LNCaP clone FGC (cell line): ENCODE measurements at places on chromosomes 5 and 9.

DNA sequence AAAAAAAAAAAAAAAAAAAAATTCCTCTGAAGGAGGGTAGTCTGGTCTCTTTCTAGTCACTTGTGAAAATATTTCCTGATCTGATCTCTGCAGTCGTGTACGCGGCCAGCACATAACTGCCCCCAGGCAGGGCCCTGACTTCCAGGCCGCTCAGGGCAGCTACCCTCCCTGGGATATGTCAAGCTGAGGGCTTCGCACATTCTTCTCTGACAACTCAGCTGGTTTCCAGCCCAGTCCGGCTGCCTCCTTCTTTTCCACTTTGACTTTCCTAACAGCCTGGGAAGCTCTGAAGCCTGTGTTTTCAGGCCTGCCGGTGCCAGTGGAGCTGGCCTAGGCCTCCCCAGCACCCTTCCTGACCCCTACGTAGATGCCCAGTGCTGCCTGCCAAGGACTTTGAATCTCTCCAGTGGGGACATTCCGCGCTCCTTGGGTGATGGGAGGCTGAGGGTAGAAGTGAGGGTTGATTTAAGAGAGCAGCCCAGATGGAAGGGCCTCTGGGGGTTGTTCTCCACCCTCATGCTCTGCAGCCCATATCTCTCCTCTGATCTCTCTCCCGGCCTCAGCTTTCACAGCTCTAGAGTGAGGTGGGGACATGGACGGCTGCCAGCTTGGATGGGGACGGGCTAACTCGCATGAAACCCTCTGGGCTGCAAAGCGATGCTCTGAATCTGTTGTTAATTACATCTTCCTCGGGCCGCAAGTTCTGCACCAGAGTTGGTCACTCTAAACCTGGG is 20.7 kb downstream of the COL5A1 start:
- no peak for DNase-seq

DNA sequence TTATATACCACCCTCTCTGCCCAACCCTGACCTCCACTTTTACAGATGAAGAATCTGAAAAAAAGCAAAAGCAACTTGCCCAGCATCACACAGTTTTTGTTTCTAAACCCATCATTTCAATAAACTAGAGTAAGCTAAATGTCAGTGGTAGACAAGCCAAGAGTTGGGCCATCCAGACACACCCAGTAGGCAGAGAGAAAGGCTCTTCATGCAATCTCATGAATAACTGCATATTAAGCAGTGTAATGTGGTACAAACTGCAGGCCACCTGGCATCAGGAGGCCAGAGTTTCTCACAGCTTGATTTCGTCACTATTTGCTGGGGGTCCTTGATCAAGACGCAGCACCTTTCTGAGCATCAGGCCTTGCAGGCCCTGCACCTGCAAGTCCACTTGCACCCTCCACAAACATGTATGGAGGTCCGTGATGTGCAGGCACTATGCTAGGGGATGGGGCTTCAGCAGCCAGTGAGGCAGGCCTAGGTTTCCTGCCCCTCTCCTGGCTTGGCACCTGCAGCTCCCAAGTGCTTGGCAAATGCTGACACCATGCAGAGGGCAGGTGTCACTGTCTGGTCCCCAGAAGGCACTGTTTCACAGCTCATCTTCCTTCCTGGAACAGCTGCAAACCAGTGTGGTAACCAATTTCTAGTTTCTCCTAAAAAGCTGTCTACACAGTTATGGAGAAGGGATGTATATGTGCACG is 29.8 kb downstream of the ADAM19 start:
- no peak for DNase-seq

- no peak for DNase-seq
Measured at GRCh38 chr9:15205632-15206420, 101.2 kb downstream of the TTC39B start.

GRCh38 chr9:107462691-107463090 is 26.9 kb downstream of the KLF4 start:
- no peak for DNase-seq

DNA sequence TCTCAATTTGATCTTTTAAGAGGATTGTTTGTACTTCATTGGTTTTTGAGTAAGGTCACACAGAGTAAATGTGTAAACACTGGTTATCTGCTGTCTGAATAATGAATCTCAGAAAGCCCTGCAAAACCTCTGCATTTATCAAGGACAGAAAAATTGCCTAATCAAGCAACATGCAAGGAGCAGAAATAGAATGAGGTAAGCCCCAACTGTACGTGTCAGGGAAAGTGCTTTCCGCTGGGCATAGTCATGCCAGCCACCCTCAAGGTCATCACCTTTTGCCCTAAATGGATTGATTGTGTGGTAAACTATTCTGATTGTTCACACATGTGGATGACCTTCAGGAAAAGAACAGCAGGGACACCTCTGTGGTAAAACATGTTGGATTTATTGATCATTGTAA is 376.9 kb upstream of the KCNN2 start:
- DNase-seq, result no peak

GRCh38 chr5:132681476-132681831 is 7.7 kb downstream of the IL4 start:
- no peak for DNase-seq

DNA sequence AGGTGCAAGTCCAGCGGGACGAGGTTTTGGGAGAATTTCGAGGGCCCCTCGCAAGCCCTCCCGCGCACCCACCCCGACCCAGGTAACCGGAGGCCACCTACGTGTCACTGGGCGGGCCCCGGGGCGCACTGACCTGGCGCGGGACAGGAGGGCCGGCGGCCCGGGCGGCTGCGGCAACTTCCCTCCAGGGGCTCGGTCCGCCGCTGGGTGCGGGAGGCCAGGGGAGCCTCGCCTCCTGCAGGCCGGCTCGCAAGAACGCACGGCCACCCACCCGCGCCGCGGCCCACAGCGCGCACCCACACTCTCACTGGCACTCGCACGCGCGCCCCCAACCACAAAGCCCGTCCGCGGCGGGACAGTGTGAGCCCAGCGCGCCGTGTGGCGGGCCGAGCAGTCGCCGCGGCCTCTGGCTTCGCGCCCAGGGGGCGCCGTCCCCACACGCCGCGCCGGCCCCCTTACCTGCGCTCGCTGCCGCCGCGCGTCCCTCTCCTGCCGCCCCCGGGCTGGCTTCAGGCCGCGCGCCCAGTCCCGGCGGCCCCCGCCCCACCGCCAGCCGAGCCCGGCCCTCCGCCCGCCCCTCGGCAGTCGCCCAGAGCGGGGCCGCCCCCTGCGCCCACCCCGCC is 451 bp downstream of the LPAR1 start:
- no peak for DNase-seq

DNA sequence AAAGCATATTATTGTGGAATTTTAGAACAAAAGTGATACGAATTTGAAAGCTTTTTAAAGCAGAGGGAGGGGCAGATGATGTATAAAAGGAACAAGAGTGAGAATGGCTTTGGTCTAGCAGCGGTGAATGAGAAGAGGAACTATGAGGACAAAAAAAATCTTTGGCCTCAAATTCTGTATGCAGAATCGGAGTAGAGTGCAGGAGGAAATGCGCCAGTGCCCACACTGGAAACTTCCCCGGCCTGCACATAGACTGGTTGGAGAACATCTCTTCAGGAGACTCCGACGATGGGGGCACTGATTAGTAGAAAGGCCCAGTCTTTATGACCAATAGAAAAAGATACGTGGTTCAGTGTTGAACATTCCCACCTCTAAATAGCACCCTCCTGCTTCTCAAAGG is 51.3 kb downstream of the SLC46A2 start:
- no peak for DNase-seq

- DNase-seq, result no peak
Measured at GRCh38 chr5:167778228-167778627, 513.2 kb upstream of the WWC1 start.

DNA sequence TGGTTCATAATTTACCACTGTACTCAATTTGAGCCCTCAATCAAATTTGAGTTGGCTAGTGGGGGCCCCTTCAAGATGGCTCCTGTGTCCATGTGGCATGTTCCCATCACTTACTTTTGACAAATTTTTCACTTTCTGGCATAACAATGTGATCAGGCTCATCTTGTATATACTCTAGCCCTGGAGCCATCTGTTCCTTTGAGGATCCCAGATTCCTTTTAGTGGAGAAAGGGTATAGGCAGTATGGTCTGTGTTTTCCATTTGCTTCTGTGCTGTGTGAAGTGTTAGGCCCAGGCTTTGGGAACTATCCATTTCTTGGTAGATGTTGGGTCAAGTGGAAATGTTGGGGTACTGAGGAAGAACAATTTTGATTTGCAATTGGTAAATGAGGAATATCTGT is 45.7 kb downstream of the SH3GL2 start:
- DNase-seq, result no peak

DNA sequence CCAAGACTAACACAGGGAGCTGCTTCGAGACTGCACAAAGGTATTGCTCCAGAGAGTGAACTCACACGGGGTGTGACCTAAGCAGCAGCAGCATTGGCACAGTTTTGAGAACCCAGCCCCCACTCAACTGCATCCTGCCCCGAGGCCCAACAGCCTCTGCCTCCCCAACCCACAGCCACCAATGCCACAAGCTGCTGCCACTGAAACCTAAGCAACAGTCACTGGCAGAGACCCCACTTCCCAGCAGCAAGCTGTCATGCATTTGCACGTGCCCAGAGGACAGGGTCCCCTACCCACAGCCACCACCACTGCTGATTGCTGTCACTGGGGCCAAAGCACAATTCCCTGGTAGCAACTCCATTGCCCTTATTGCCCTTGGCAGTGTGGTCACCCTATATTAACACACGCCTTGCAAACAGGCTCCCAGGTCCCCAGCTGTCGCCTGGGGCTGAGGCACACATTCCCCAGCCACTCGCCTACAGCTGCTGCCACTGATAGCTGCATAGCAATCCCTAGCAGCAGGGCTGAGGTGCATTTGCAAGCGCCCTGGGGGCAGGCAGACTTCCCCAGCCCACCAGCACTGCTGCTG is 141.0 kb downstream of the AGTPBP1 start:
- no peak for DNase-seq

- DNase-seq, result no peak
Measured at GRCh38 chr5:135088911-135089310, 54.9 kb upstream of the PITX1 start.

DNA sequence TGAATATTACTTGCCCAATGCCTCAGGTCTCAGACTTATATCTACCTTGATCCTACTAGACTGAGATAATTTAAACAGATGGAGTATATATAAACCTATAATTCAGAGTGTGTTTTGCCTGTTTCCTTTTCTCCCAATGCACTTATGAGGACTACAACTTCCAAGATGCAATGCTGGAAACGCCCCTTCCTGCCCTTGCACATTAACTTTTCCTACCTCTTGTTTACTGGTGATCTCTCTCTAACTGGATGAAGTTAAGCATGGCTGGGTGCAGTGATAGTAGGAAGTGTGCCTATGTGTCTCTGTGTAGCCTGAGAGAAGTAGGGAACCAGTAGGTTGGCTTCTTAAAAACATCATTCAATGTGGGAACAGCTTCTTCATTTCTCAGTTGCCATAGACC is 115.2 kb downstream of the SVEP1 start:
- no peak for DNase-seq

GRCh38 chr5:129844764-129845163 is 59.5 kb upstream of the CHSY3 start:
- DNase-seq, result no peak

GRCh38 chr9:69554945-69555344 is 117.2 kb downstream of the APBA1 start:
- DNase-seq, result no peak

DNA sequence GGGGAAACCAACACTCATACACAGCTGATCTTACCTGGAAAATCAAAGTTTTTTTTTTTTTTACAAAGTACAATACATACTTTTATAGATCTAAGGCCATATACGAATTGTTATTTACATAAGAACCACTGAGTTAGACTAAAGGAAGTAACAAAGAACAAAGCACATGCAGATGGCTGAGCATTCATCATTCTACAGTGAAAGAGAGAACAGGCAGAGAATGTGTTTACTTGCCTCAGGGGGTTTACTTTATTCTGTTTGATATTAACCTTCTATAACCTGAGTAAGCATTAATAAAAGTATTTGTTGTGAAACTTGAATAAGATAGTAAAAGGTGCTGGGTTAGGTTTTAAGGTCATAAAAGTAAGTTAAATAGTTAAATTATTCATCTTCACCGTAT is 54.7 kb downstream of the SLC38A9 start:
- DNase-seq, result peak; percentile 95

GRCh38 chr5:18067615-18068014 is 433.4 kb downstream of the TAF11L14 start:
- DNase-seq, result no peak

DNA sequence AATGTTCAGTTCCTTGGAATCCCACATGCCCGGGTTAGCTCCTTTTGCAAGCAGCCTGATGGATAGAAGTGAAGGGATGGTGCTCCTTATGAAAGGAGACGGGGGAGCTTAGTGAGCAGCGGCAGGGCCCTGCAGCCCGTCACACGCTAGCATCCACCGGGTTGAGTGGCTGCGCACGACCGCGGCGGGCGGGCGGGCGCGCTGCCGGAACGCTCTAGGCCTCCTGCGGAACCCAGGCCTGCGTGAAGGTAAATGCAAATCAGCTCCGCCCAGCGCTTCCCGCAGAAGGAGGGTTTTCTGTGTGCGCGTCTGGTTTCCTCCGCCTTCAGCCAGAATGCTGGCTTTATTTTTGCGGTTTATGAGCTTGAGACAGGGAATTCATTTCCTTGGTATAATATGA is 19.8 kb downstream of the IL12B start:
- no peak for DNase-seq

GRCh38 chr5:73263001-73263710 is 90.2 kb downstream of the TMEM174 start:
- DNase-seq, result no peak

DNA sequence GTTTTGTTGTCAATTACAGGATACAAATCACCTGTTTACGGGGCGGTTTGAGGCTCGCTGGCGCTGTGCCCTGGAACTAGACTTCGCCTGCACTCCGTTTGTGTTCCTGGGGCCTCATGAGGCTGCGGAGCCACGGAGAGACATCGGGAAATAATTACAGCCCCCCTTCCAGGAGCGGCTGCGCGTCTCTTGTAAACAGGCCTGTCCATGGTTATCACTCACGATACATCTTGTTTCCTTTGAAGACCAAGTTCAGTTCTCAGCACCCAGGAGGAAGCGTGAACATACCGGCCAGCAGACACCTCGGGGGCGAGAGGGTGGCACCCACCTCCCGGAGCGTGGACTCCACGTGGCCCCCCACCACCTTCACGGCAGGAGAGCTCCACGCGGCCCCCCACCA is 297.1 kb upstream of the IRX4 start:
- no peak for DNase-seq

DNA sequence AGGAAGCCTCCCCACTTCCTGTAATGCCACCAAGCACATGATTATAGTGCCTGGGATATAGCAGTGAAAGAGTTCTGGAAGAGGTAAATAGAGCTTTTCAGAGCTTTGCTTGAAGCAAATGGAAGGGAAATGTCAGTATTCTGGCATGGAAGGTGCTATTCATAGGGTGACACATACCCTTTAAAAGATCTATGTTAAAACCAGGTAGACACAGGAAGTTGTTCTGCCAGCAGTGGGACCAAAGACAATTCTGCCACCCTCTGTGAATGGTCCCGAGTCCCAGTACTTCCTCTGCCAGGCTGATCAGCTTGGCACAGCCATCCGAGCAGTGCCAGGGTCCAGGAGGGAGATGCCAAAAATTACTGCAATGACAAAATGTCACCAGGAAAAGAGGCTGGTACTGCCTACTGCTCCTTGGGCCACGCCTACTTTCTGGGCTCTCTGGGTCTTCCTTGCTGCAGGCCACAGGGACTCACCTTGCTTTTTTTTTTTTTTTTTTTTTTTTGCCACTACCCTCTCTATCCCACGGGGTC is 26.7 kb downstream of the GARNL3 start:
- no peak for DNase-seq

GRCh38 chr9:17793713-17794622 is 215.1 kb downstream of the SH3GL2 start:
- peak; percentile 23 for DNase-seq
